ENCODE measurements at places on chromosomes 13 and 19. TPM values are rescaled to one million over a fixed set of nuclear protein-coding genes. Genes with fewer than 3 reads are reported as not detected.

- no peak for DNase-seq
Observed at GRCh38 chr13:71054358-71054757, 812.6 kb downstream of the DACH1 start.

GRCh38 chr13:47598340-47598911, 402.6 kb downstream of the SUCLA2 start:
- DNase-seq = peak; percentile 12

- DNase-seq = peak; percentile 98
Observed at GRCh38 chr13:60590800-60591747, 194.1 kb downstream of the TDRD3 start.

The ZNF599 gene
- 5.4 TPM for total RNA-seq

GRCh38 chr13:87168390-87168789, 502.8 kb upstream of the SLITRK5 start:
- DNase-seq = no peak

DNA sequence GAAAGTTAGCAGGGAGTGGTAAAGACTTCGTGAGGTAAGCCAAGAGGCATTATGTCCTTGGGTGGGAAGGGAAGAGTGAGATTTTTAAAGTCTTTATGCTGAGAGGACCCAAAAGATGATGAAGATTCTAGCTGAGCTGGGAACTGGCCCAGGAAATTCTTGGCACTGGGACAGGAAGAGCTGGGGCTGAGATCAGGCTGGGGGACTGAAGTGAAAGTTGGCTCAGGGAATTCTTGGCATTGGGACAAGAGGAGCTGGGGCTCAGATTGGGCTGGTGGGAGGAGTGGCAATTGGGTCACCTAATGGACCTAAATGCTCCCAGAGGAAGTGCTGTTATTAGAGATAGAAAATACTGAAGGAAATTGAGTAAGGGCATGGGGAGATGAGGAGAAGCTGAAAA, 8.8 kb downstream of the SCEL start:
- peak; percentile 70 for DNase-seq

Measured in fibroblast of lung (primary cell).